Inflammatory macrophage treated with lipopolysaccharide for 4 hours (primary cell): ENCODE measurements at places on chromosomes 4 and X.

- DNase-seq, result no peak
Measured at GRCh38 chr4:145563293-145563985, 55.7 kb upstream of the MMAA start.

GRCh38 chrX:17703201-17703600 is 34.1 kb upstream of the SCML1 start:
- no peak for DNase-seq

- DNase-seq, result no peak
Measured at GRCh38 chrX:4243759-4244158, 530.3 kb upstream of the PRKX start.

- no peak for DNase-seq
Measured at GRCh38 chr4:6415031-6415705, 57.2 kb downstream of the PPP2R2C start.

- DNase-seq, result no peak
Measured at GRCh38 chr4:118755438-118756226, 70.4 kb downstream of the METTL14 start.

- DNase-seq, result no peak
Measured at GRCh38 chr4:47145630-47146029, 114.3 kb downstream of the GABRB1 start.

GRCh38 chr4:90375081-90375480 is 247.9 kb downstream of the CCSER1 start:
- DNase-seq, result no peak

- DNase-seq, result peak; percentile 72
Measured at GRCh38 chr4:89000844-89001360, 56.1 kb downstream of the FAM13A start.

GRCh38 chr4:27357283-27357682 is 496.6 kb downstream of the STIM2 start:
- no peak for DNase-seq

- DNase-seq, result no peak
Measured at GRCh38 chrX:73850124-73851013, 287.4 kb downstream of the CHIC1 start.

DNA sequence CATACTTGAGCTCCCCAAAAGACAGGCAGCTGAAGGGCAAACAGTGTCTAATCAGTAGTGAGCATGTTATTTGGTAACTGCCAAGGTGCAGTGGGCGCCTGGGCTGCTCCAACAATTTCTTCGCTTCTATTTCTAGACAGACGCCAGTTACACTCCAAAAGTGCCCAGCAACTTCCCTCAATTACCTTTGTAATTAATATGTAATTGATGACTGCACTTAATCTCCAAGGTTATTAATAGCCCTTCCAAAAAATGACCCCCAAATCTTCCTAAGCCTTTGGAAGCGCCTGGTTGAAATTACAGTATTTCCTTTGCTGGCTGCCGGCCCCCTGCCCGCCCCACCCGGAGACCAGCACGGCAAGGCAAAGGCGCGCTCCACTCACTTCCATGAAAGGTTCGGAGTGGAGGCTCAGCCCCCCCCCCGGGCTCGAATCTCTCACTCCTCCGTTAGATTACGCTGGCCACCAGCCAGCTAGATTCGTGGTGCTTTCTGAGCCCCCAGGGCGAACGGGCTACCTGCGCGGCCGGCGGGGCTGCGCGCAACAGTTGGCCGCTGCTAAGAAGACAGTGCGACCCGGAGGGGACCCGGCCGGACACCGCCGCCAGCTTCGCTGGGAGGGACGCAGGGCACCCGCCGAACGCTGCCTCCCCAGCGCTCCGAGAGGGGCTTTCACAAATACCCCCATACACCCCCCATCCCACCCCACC is 1.9 kb downstream of the GPC4 start:
- no peak for DNase-seq

- DNase-seq, result peak; percentile 91
Measured at GRCh38 chr4:38023347-38024205, 63.4 kb downstream of the PTTG2 start.

DNA sequence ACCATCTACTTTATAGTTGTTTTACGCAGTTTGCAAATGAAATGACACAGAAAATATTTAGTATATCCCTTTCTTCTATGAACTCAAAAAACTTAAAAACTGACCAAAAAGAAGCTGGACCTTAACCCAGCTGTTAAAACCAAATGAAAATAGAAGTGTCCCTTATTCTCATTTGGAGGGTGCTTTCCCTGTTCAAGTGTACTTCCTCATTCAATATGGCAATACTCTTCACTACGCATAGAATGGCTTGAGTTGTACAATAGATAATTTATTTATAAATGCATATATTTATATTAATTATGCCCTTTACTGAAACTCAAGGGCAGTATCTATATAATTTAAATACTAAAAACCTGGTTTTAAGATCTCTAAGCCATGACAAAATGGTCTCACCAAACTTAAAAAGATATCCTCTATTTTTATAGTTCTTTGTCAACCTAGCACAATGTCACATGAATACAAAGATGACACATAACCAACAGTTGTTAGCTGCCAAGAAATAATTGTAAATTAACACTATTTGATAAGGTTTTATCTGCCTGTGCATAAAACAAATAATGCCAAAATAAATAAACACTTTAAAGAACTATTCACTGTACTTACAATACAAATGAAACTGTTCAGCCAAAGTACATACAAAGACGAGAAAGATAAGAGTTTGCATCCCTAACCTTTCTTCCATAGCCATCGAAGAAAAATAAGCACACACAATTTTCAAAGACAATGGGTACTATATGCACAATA is 25.2 kb downstream of the YTHDC1 start:
- DNase-seq, result peak; percentile 68

DNA sequence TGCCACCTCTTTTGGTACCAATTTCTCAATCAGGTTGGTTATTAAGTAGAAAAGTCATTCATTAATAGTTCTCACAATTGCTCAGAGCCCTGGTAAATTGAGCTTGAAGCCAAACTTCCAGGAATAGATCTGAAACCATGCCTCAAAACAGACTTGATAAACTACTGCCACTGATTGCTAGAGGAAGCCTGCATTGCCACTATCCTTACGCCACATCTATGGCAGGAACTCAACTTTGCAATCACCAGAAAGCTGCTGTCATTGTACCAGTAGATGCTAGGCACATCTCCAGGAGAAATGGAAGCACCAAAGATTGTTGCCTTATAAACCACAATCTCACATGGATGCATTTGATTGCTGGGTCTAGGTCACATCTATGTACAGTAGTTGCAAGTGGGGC is 21.6 kb upstream of the TSPAN7 start:
- no peak for DNase-seq

GRCh38 chr4:115489279-115489678 is 375.9 kb upstream of the NDST4 start:
- no peak for DNase-seq

GRCh38 chr4:173039617-173040577 is 128.7 kb upstream of the GALNT7 start:
- peak; percentile 1 for DNase-seq

GRCh38 chr4:128751354-128751753 is 58.1 kb upstream of the JADE1 start:
- DNase-seq, result no peak

GRCh38 chr4:41475402-41475801 is 62.6 kb upstream of the LIMCH1 start:
- DNase-seq, result no peak

DNA sequence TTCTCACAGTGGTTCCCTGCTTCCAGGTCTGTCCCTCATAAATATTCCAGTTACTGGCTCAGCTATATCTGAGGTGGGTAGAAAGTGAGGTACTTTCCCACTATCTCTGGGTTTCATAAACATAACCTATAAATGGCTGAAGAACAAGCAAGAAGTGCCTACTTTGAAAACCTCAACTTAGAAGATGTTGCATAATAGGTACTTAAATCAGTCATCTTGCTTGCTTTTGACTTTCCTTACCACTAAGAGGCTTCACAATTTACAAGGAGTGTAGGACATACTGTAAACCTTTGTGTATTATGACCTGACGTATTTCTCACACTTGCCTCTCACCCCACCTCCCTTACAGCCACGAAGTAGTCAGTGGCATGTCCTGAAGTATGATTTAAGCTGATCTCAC is 145.9 kb downstream of the PCDH19 start:
- DNase-seq, result no peak

DNA sequence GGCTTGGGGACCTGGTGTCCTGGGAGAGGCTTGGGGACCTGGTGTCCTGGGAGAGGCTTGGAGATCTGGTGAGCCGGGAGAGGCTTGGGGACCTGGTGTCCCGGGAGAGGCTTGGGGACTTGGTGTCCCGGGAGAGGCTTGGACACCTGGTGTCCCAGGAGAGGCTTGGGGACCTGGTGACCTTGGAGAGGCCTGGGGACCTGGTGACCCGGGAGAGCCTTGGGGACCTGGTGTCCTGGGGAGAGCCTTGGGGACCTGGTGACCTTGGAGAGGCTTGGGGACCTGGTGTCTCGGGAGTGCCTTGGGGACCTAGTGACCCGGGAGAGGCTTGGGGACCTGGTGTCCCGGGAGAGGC is 12.6 kb downstream of the SHOX start:
- no peak for DNase-seq

DNA sequence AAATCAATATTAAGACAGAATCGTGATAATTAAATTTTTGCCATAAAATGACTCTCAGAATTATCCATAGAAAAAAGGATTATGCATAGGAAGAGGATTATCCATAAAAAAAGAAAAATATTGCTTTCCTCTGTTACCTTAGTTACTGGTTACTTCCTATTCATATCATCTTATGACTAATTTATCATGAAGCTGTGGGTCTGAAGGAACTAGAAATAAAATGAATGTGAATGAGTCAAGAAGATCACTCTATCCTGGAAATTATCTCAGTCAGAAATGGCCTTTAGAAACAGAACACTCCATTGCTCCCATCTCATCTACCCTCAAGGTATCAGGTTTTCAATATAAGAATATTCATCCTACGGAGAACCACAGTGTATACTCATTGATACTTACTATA is 19.4 kb downstream of the RPS6KA6 start:
- DNase-seq, result no peak

GRCh38 chr4:182855312-182855711 is 61.9 kb downstream of the DCTD start:
- no peak for DNase-seq

DNA sequence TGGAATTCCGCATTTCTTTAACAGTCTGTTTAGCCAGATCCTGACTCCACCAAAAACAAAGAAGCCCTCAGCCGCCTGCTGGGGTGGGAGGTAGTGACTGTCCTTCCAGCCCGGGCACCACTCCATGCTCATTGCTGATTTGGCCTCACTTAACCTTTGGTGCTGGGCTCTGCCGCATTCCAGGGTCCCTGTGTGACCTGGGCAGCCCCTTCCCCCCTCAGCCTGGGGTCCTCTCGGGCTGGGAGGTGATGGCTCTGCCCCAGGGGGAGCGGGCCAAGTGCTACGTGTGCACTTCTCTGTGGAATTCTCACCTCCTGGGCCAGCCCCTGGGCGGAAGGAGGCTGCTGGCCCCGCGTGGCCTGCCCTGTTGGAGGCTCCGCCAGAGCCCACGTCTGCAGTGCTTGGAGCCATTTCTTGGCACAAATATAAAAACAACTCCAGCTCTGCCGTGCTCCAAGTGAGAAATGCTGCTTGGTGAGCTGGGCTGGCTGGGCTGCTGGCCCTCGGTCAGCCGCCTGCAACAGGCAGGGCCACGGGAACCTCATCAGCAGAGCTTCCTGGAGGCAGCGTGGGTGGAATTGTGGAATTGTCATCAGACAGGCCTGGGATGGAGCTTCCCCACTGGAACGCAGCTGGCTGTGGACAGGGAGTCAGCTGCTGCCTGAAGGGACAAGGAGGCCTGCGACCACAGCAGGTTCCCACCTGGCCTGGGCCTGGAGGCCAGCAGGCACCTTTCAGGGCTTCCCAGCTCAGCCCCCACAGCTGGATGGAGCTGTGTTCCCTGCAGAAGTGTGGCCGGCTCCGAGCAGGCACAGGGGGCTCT is 66.0 kb downstream of the TRMT44 start:
- no peak for DNase-seq

DNA sequence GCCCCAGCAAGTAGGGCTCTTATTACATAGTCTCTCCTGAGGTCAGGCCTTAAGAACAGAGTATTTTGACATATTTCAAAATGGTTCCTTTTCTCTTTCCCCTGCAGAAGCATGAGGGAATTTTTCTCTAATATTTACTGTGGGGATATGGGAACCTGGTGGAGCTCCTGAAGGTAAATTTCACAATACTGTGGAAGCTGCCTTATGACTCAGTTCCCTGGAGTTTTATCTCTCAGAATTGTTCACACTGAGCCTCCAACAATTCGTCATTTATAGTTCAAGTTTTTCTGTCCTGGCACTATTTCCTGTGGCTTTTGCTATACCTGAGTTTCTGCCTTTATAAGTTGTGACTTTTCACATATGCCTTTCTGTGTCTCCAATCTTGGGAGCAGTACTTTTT is 607.2 kb upstream of the NDST4 start:
- DNase-seq, result no peak

DNA sequence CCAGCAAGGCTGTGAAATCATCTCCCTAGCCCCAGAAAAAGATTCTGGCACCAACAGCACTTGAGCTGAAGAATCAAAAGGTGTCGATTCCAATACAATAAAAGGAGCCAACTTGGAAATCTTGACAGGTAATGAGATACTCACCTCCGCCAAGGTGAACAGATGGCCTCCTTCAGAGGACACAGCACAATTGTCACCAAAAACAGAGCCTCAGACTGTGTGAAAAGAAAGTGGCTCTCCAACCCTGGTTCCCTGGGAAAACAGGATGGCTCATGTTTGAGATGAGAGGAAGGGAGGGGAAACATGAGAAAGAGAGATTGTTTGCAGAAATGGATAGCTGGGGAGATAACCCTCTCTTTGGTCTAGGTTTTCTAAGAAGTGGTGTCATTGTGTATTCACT is 168.9 kb downstream of the HS3ST1 start:
- DNase-seq, result no peak

DNA sequence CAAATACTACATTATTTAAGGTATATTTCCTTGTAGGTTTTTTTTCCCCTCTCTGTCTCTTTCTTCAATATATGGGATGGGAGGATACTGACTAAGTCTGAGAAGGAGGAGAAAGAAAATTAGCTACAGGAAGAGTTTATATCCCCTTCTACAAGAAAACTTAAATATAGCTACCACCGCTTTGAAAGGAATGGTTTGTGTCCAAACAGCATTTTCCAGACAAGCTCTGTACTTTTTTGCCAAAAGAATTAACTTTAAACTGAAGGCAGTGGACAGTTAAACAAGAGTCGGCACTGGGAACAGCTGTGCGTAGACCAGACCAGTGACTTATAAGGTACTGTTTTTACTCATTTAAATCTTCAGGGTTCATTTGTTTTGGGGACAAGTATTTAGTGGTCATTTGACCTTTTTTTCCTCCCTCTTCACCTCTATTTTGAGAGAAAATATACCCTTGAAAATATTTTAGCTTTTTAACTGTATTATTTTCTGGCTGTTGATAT is 303.7 kb downstream of the ARHGAP24 start:
- no peak for DNase-seq

DNA sequence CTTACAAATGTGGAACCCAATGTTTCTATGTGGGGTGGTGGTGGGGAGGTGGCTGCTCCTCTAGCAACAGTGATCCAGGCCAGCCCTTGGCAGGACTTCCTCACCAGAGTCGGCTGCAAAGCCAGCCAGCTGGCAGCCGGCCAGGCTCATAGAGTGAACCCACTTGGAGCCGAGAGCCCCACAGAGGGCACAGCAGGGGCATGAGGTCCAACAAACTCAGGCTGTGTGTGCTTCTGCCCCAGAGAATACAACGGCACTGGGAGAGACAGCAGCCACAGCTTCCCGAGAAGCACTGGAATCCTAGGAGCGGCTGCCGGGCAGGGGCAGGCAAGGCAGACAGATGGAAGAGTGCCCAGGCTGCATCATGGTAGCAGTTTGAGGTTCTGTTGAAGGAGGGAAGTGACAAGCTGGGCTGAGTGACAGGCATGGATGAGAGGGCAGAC is 23.5 kb upstream of the SOWAHD start:
- no peak for DNase-seq

GRCh38 chr4:38310446-38311043 is 350.3 kb downstream of the PTTG2 start:
- DNase-seq, result no peak
